ENCODE measurements at places on chromosomes 4 and X.

- DNase-seq: no peak
Observed at GRCh38 chrX:8805046-8805445, 3.9 kb upstream of the FAM9A start.

DNA sequence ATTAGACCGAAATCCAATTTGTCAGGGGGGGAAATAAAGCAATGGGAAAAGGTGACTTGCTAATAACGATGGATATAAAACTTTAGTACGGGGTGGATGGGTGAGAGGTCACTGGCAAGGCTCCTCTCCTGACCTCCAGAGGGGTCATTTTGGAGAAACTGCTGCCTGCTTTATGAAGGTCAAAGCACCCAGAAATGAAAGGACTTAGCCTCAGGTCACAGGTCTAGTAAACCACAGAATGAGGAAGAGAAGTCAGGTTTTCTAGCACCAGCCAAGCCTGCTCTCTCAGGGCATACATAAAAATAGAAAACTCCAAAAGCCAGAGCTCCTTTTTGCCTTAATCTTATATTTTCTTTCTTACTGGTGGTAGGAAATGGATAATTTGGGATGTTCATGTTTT, 134.2 kb downstream of the SHROOM3 start:
- DNase-seq: no peak

DNA sequence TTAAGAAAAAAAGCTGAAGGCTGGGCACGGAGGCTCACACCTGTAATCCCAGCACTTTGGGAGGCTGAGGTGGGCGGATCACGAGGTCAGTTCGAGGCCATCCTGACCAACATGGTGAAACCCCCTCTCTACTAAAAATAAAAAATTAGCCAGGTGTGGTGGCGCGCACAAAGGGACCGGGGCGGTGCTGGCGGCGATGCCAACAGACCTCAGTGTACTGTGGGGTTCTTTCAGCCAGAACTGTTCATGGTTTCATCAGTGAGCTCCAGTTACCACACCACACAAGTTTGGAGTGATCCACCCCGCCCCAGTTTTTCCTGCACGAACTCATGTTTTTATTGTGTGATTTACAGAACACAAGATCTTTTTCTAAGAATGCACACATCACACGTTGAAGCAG, 21.2 kb upstream of the IRAK1 start:
- DNase-seq: no peak

DNA sequence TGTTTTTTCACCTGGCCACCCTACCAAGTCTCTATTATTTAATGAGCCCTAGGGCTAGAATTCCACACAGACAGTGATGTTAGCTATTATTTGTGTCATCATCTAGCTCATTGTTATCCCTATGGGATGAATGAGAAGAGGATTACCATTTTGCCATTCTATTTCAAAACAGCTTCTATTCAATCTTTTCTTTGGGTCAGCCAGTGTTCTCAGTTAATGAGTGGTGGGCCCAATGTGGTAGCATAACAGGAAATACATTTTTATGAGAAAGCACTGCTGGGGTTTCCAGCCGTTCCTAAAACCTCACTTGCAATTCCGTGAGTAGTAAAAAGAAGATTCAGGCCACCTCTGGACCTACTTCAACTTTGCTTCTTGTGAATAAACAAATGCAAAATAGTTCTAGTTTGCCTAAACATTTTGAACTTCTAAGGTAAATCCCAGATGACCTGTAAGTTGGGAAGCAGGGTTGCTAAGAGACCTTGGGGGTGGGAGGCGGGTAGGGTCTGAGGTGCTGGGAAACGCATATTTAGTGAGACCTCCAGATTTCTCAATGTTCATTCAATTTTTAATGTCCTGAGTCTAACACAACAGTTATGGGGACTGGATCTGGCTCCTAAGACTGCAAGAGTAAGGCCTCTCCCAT, 24.8 kb upstream of the CYP2U1 start:
- no peak for DNase-seq

DNA sequence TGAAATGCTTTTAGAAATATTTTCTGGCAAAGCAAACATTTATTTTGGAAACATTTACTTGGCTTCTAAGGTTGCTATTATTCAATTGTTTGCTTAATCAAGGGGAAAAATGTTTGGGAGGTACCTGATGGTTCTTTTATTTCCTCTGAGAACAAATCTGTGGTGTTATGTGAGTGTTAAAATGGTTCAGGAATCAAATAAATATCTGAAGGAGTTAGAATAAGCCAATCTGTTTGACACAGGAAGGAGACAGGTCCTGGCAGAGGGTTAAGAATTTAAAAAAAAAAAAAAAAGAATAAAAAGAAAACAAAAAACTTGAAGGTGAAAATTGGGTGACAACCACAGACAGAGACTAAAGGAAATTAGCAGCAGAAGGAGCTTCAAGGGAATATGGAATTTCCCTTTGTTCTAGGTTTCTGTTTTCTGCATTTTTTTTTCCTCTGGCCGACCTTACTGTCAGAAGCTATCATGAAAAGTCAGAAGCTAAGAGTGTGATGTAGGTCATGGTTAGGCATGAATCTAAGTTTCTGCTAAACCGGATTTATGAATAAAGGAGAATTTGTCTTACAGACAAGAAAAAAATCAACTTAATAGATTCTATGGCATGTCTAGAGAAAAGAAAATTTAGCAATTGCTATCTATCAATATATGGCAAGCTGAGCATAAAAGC, 78.6 kb upstream of the PNPLA4 start:
- DNase-seq: no peak

GRCh38 chr4:56656346-56656643, 24.8 kb downstream of the HOPX start:
- no peak for DNase-seq

All from pons (tissue), 1 donor.